Astrocyte of the spinal cord (primary cell): ENCODE measurements at places on chromosomes 5 and 9.

GRCh38 chr5:84614906-84615305, 230.2 kb upstream of the EDIL3 start:
- no peak for DNase-seq

GRCh38 chr5:16051246-16051755, 128.3 kb downstream of the MARCHF11 start:
- no peak for DNase-seq

DNA sequence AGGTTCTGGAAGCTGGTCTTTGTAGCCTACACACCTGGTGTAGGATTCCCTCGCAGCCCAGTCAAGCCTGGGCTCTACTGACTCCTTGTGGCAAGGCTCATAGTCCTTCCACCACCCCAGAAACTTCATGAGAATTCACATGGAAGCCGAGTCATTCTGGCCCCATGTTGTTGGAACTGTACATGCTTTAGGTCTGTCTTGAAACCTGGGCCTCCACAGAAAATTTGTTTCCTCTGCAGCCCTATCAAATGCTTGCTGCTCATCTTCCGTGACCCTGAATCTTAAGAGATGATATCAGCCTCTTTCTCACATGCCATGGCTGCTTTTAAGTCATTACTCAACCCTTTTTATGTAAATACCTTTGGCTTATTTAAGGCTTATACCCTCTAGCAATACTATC, 113.4 kb upstream of the GRHPR start:
- no peak for DNase-seq

DNA sequence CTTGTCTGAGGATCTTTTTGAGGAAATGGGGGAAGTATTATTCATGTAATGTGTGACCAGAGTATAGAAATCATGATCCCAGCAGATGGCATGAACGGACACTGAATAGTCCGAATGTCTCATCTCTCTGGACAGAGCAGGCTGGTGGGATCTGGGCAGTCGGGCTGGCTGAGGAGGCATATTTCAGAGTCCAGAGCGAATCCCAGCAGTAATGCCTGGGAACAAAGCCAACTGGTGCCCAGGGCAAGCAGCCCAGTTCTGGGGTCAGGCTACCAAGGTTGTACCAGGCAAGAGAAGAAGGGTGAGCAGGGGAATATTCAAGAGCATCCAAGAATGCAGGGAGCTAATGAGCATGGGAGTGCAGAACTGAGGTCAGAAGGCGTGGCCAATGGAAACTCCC, 306.4 kb downstream of the ZSWIM6 start:
- no peak for DNase-seq
